ENCODE measurements at places on chromosomes 6 and 20. TPM values are rescaled to one million over a fixed set of nuclear protein-coding genes. Genes with fewer than 3 reads are reported as not detected.

Gene LIME1
- polyA plus RNA-seq: 7.9 TPM

Gene PDE7B
- polyA plus RNA-seq: 9.3 TPM

Gene ZBTB46
- polyA plus RNA-seq: 6.7 TPM

Gene C6orf132
- polyA plus RNA-seq: 4.4 TPM

Gene LY6G5C
- 4.0 TPM for polyA plus RNA-seq

Gene CEP250
- 15.7 TPM for polyA plus RNA-seq

Gene ADGRB3
- 4.7 TPM for polyA plus RNA-seq

Gene VARS1
- polyA plus RNA-seq: 34.4 TPM

Gene PTGIS
- 142 TPM for polyA plus RNA-seq

Gene TFAP2A
- 1.1 TPM for polyA plus RNA-seq

Gene EYS
- polyA plus RNA-seq: not detected

Gene TRAPPC3L
- 0.05 TPM for polyA plus RNA-seq

Gene EEF1A2
- polyA plus RNA-seq: 5.1 TPM

Gene SNX21
- 93.2 TPM for polyA plus RNA-seq

- no peak for DNase-seq
Measured at GRCh38 chr20:43161716-43162115, 28.0 kb downstream of the PTPRT start.

DNA sequence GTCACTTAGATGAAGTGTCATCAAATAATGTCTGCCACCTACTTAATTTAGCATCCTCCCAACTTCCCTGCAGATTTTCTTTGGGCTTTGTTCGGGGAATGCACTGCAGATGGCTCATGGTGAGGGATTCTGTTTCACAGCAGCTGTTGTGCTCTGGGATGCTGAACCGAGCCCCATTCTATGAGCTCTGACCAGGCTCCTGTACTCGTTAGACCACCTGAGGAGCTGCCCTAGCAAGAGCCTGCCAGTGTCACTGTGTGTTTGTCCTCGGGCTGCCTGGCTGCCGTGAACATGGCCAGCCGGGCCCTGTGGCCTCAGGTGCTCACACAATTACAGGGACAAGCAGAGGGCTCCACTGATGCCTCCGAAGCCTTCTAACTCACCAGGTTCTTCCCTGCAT is 238.8 kb upstream of the ECI2 start:
- no peak for DNase-seq

- no peak for DNase-seq
Measured at GRCh38 chr6:149080511-149080910, 237.0 kb upstream of the TAB2 start.

- DNase-seq: no peak
Measured at GRCh38 chr6:136371959-136372358, 82.3 kb upstream of the BCLAF1 start.

GRCh38 chr20:38673725-38674091 is 50.6 kb upstream of the SLC32A1 start:
- DNase-seq: no peak

DNA sequence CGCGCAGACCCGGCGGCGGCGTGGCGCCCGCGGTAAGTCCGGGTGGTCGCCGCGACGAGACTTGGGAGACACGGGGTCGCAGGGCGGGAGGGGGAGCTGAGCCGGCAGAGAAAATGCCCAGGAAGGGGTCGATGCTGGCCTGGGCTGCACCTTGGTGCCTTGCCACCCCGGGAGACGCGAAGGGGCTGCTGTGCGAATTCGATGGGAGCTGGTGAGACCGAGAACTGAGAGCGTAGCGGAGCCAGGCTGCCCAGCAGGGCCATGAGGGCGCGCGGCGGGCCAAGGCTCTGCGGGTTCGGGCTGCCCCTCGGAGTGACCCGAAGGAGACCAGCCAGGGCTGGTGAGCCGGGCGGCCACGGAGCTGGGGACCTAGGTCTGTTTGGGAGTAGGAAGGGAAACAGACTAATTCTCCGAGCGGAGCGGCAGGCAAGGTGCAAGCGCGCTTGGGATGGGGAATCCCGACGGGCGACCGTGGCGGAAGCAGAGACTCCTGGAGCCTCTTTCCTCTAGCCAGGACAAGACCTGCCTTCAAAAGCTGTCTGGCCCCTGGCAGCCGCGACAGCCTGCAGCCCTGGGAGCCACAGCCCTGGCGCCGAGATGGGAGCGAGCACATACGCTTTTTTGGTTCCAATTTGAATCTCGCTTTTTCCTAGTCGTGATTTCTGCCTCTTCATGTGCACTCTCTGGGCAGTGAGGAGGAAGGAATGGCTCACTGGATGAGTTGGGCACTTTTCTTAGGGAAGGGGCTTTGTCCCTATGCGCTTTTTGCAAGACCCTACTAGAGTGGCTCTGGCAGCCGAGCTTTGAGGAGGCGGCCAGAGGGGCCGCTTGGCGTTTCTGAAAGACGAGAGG is 691 bp downstream of the SYNDIG1 start:
- DNase-seq: no peak

- DNase-seq: no peak
Measured at GRCh38 chr20:5570452-5570851, 179.7 kb upstream of the SHLD1 start.

DNA sequence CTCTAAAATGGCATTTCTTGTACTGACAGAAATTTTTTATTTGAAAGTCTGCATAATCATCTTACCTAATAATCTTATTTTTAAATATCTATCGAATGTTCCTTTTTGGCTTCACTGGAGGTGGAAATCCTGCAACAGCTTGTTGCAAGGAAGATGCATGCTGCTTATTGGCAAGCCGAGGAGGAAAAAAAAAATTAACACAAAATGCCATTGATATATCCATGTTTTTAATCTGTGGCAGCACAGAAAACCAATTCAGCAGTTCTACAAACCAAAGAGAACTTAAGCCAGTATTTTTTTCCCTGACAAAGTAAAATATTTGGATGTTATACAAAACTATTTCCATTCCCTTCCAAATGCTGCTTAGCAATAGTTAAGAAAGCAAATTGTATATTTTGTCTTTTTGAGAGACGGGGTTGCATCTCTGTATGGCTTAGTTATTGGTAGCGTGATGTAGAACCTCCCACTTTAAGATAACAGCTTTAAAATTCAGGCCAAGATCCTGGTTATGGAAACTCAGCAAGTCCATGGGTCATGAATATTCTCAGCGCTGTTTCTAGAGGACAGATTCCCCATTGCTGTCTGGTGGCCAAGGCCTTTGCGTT is 231.4 kb downstream of the TMEM242 start:
- DNase-seq: no peak

DNA sequence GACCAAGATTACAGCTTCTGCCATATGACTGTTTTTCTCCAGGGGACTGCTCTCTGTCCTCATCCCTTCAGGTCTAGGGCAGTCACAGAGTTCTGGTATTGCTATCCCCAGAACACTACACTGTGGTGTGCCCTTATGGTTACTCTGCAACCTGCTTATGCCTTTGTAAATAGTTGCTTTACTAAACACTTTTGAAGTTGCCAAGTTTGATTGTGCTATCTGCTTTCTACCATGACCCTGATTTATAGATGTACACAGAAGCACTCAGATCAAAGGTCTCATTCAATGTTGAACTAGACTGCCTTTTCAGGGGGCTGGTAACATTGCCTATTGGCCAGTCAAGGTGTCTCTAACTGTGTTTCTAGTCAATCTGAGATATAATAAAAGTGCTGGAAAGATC is 794.7 kb downstream of the DHX35 start:
- no peak for DNase-seq

GRCh38 chr6:140566781-140567277 is 1192.4 kb upstream of the CITED2 start:
- no peak for DNase-seq

- no peak for DNase-seq
Measured at GRCh38 chr20:36784900-36785299, 11.3 kb upstream of the DSN1 start.

GRCh38 chr20:14385176-14385740 is 47.8 kb upstream of the FLRT3 start:
- DNase-seq: no peak

- no peak for DNase-seq
Measured at GRCh38 chr6:5553767-5554166, 292.5 kb downstream of the FARS2 start.

GRCh38 chr20:63208346-63208909 is 7.5 kb downstream of the YTHDF1 start:
- no peak for DNase-seq

DNA sequence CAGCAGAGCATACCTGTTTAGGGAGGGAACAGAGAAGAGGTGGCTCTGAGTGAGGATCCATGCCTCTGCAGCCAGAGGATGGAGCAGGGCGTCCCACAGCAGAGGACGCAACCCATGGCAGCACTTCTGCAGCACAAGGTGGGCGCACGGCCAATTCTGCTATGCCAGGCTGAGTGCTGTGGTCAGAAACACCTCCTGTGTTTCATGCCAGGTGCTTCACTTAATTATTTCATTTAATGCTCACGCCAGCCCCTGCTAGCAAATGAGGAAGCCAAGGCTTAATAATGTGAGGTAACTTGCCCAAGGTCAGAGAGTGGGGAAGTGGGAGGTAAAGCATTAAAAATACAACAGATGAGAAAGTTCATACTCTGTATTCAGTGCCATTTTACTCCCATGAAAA is 68.5 kb upstream of the PTGIS start:
- no peak for DNase-seq

DNA sequence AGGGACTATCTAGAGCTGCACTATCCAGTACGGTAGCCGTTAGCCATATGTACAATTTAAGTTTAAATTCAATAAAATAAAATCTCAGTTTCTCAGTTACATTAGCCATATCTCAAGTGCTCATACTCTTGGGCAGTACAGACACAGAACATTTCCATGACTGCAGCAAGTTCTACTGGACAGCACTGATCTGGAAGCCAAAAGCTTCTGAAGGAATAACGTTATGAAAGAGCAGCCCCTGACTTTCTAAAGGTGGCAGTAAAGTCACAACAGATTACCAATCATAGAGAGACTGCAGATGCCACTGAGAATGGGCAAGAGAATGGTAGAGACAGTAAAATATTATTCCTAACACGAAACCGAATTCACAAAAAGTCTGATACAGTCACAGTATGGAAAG is 36.8 kb downstream of the NDRG3 start:
- DNase-seq: no peak

- peak; percentile 13 for DNase-seq
Measured at GRCh38 chr6:127343809-127344659, 625 bp upstream of the ECHDC1 start.

DNA sequence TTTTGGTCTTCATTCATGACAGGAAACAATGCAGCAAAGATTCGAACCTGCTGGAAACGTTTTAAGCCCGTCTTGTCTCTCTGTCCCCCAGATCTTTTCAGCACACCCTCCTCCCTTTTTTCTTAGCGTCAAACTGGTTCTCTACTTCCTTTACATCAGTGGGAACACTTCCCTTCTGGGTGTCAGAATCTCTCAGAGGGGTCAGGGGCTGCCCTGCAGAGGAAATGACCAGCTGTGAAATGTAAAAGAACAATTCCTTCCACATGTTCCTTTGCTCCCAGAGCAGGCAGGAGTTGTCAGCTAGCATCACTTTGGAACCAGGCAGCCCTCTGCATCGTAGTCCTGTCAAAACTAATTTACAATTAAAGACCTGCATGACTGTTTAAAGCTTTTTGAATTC is 619.0 kb downstream of the TFAP2A start:
- no peak for DNase-seq

- DNase-seq: no peak
Measured at GRCh38 chr6:151294561-151295101, 54.9 kb downstream of the AKAP12 start.

GRCh38 chr20:35571555-35571954 is 29.7 kb downstream of the ERGIC3 start:
- DNase-seq: no peak

GRCh38 chr6:169918239-169918953 is 167.0 kb downstream of the ERMARD start:
- no peak for DNase-seq

DNA sequence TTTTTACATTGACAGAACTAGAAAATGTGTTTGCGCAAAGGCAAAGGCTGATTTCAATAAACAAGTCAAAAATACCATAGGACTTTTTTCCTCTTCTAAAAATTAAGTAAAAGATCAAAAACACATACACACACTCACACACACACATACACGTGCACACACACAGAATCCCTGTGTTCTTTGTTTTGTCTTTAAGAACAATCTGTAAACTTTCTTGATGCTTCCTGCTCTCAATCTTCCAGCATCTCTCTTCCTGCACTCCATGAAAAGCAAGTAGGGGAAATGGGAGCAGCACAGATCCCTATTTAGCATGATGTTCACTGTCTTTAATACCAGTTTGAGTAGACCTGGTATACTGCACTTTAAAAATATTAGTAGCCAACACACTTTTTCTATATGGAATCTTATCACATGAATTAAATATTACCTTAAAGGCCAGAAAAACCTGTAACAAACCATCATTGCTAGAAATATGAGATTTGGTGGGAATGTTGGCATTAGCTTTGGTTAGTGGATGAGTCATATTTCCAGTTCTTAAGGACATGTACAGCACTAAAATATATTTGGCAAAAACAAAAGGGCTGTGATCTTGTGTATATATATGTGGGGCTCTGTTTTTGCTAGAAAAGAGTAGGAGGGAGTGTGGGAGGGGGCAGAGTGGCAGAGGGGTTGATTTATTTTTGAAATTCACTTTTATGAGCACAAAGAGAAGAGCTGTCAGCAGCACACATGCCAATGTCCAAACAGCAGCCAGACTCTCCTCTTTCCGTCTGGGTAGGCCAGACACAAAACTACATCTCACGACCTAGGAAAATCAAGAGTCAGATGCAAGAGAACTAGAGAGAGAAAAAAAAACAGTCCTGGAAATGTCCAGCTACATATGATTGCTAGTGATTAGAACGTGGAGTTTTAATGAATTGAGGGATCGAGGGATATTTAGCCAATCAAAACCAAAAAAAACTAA is 4.6 kb downstream of the PTPRK start:
- no peak for DNase-seq

- DNase-seq: no peak
Measured at GRCh38 chr6:131976545-131977061, 25.4 kb upstream of the CCN2 start.

GRCh38 chr6:31476515-31477139 is 21.3 kb upstream of the MICB start:
- DNase-seq: no peak

GRCh38 chr6:112113918-112114317 is 26.5 kb downstream of the FAM229B start:
- DNase-seq: no peak

GRCh38 chr6:35480176-35480575 is 12.0 kb downstream of the RPL10A start:
- no peak for DNase-seq

DNA sequence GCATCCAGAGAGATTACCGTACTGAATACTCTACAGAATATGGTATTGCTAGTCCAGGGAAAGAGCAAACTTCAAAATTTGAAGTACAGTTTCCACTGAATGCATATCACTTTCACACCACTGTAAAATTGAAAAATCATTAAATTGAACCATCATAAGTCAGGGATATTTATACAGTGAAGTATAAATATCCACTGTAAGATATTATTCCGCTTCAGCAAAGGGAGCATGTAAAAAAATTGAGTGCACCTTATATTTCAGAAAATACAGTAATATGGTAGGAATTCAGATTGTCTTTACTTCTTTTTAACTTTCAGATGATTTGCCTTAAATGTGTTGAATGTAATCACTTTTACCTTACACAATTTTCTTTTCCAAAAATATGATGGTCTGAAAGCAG is 60.9 kb upstream of the TXNDC5 start:
- no peak for DNase-seq
